Activated CD8-positive, alpha-beta memory T cell treated with anti-CD3 and anti-CD28 coated beads for 4 hours (primary cell): ENCODE measurements at places on chromosomes 11 and 22.

DNA sequence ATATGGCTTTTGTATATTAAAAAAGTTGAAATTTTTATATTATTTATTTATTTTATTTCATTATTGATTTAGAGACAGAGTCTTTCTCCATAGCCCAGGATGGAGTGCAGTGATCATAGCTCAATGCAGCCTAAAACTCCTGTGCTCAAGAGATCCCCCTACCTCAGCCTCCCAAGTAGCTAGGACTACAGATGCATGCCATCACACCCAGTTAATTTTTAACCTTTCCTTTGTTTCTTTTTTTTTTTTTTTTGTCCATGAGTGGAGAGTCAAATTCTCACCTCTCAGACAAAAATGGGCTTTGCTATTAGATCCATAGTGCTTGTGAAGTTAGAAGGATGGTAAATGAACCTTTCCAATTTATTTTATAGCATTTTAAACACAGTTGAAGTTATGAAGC, 182.5 kb downstream of the SOX6 start:
- no peak for DNase-seq

DNA sequence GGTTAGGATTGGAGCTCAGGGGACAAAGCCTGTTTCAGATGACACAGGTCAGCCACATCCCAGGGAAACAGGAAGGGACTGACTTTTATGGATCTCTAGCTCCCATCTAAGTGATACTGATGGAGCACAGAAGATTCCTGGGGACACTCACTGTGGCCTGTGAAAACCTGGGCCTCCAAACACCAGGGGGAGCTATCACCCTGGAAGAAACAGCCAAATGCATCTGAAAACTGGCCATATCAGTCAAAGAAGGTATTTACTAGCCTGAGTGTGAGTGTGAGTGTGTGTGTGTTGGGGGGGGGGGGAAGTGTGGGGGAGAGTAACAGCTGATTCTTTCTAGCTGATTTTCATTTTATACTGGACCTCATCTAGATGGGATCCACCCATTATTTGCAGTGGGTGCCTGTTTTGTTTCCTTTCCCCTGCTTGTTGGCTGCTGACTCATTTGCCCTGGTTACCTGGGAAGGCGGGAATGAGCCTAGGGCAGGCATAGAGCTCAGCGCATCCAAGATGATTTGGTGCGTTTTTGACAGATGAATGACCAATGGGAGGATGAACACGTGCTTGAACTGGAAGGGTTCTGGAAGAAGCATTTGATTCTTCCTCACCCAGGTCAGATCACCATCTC, 284.0 kb downstream of the KIRREL3 start:
- no peak for DNase-seq

- no peak for DNase-seq
These were observed 404.5 kb downstream of the ETS1 start for GRCh38 chr11:128182844-128183243.

DNA sequence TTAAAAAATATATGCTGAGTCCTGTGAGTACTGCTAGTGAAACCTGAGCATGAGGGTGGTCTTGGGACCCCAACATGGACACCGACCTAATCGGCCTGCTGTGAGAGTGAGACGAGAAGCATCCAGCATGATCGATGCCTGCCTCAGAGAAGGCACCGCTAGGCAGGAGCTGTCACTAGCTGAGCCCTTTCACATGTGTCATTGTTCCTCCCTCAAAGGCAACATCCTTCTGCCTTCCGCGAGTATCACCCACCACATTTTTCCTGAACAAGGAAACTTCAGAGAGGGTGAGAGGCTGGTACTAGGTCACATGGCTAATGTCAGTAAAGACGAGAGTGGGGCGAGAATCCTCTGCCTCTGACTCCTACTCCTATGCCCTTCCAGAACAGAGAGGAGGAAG, 35.6 kb downstream of the AP1B1 start:
- no peak for DNase-seq

DNA sequence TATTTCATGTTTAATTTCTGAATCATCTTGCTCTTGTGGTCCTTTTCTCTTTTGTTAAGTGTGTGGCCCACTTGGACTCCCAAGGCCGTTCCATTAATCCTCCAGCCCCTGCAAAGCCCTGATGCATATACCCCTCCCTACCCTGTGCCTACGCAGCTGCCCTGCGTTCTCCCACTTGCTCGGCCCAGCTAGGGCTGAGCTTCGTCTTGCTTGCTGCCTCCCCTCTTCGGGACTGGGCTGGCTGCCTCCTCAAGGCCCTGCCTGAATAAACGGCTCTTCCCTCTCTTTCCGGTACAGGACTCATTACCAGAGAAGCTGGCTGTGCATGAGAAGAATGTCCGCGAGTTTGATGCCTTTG, 28.5 kb downstream of the ARHGAP1 start:
- no peak for DNase-seq

- DNase-seq: no peak
These were observed 252.1 kb upstream of the ARHGAP42 start for GRCh38 chr11:100434821-100435641.

- peak; percentile 75 for DNase-seq
These were observed 22.8 kb downstream of the MYH9 start for GRCh38 chr22:36365020-36365411.

- no peak for DNase-seq
These were observed 3.0 kb downstream of the TTC12 start for GRCh38 chr11:113317339-113317738.

DNA sequence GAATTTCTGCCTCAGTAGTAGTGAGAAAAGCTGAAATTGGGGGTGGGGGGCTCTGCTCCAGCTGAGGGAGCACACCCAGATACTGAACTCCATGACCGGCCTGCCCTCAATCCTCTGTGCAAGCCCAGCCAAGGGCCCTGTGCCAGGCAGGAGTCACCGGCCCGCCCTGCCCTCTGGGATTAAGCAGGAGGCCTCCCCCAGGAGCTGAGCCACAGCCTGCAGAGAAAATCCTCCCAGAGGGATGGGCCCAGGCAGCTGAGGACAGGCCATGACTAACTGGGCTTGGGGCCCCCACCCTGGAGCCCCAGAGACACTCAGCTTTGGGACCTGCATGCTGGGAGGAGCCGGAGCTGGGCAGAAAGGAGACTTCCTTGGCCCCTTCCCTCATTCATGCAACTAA, 48.8 kb downstream of the MN1 start:
- DNase-seq: no peak

GRCh38 chr11:117421041-117421440, 93.4 kb downstream of the CEP164 start:
- DNase-seq: no peak

GRCh38 chr11:12258451-12258850, 118.9 kb upstream of the PARVA start:
- DNase-seq: no peak

DNA sequence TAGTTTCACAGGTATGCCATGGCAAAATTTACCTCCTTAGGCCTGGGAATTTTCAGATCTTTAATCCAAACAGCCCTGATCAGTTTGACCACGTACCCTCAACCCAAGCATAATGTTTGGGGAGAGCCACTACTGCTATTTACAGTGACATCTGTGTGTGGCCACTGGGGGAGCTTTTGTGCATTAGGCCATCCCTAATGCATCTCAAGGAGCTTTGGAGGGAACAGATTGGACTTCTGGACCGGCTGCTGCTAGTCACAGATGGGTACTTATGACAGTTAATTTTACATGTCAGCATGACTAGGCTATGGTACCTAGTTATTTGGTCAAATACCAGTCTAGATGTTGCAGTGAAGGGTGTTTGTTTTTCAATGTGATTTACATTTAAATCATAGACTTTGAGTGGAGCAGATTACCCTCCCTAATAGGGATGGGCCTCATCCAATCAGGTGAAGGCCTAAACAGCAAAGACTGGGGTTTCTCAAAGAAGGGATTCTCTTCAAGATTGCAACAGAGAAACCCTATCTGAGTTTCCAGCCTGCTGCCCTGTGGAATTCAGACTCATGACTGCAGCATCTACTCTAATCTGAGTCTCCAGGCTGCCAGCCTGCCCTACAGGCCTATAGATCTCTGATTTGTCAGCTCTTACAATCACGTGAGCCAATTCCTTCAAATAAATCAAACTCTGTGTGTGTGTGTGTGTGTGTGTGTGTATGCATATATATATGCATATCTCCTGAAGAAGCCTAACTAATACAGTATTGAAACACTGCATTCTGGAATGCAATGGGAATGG, 38.0 kb upstream of the GALNT18 start:
- no peak for DNase-seq

GRCh38 chr22:20656902-20657836, 116.7 kb upstream of the SERPIND1 start:
- DNase-seq: no peak

DNA sequence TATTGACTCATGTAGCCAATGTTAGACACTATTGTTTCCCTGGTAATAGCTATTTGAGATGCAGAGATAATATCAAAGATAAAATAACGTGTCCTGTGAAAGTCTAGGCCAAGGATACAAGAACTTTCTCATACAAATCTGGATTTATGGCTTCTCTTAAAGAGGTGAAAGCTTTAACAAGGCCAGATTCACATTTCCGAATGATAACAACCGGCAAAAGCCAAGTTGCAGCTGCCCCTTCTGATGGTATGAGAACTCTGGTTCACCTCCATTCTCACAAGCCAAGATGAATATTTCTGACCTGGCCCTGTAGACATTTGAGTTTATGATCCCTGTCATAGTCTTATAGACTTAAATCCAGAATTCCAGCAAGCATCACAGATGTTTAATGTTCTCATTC, 230.4 kb upstream of the ZC3H12C start:
- no peak for DNase-seq

- DNase-seq: no peak
These were observed 84.4 kb downstream of the PRR5L start for GRCh38 chr11:36380296-36381014.

DNA sequence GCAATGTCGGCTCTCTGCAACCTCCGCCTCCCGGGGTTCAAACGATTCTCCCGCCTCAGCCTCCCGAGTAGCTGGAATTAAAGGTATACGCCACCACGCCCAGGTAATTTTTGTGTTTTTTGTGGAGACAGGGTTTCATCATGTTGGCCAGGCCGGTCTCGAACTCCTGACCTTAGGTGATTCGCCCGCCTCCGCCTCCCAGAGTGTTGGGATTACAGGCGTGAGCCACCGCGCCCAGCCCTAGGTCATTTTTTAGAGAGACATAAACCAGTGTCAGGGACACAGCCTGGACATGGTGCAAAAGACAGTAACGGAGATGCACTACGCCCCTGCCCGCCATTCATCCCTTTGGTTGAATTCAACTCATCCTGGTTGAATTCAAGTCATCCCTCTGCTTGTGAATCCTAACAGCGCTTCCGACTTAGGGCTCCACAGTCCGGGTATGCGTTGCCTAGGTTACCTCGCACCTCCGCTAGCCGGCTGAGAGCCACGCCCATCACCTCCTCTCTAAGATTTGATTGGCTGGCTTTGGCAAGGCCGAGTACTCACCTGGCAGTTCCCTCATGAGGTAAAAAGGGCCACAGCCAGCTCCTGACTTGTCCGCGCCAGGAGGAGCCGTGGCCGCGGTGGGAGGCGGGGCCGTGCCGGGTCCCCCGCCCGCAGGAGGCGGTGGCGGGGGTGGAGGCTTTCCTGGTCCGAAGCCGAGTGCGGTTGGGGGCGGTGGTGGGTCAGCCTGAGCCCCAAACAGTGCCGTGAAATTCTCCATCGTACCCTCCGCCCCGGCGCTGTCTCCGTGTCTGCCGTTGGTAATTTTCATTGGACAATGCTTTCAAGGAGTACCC, at the start of gene MED19:
Gene MED19 (minus strand): TSS at position 802 of the 842 bp plus-strand sequence. CDS start 36 bp downstream, at position 766.
- peak; percentile 62 for DNase-seq

- peak; percentile 74 for DNase-seq
These were observed 28.2 kb downstream of the KCTD17 start for GRCh38 chr22:37079668-37080171.

GRCh38 chr22:26385164-26385563, 43.9 kb upstream of the ASPHD2 start:
- no peak for DNase-seq

- DNase-seq: no peak
These were observed 1.1 kb downstream of the SYTL2 start for GRCh38 chr11:85809863-85810262.

- DNase-seq: no peak
These were observed 16.7 kb downstream of the BCL2L13 start for GRCh38 chr22:17655289-17655688.

DNA sequence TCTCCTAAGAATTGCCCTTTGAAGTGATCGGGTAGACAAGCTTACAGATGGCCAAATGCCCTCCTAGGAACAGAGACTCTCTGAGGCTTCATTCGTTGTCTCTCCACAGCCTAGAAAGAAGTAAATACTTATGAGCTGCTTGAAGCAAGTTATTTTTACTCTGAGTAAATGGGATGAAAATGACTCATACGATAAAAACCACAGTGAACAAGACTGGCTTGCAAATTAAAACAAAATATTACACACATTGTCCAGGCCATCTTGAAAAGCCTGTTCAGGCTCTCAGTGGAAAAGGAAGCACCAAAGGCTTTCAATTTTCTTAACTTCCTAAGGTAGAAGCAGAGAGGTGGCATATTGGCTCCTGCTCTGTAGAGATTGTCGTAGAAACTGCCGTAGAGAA, 294.2 kb downstream of the NELL1 start:
- no peak for DNase-seq

DNA sequence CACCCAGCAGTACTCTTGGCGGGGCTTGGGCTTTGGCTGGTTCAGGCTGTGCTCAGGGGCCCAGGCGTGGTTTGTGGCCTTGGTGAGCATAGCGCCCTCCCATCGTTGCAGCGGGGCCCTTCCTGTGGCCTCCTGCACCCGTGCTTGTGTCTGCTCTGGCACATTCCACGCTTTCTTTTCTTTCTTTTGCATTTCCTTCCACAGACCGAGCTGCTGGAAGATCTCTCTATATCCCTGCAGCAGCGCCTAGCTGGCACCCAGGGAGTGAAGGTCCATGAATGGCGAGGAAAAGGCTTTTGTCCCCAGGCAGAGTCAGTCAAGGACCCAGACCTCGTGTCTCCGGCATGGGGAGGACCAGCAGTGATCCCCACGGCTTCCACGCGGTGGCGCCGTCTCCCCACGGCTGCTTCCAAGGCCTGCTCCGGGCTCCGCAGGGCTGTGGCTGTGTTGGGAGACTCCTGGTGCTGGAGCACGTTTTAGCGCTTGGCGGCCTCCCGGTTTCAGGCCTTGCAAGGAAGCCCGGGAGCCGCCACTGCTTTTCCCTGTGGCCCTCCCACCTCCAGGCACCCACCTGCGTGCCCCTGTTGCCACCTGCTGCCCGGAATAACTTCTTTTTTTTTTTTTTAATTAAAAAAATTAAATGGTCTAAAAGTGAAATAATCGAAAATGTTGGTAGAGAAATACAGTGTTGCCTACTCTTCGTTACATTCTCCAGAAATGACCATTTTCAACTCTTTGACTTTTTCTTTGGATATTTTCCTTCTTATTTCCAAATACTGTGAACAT, 28.5 kb downstream of the GLB1L2 start:
- peak; percentile 31 for DNase-seq

- no peak for DNase-seq
These were observed 995.1 kb downstream of the BRD1 start for GRCh38 chr22:48832592-48832991.
